8988T (cell line): ENCODE measurements at places on chromosomes 6 and 20.

DNA sequence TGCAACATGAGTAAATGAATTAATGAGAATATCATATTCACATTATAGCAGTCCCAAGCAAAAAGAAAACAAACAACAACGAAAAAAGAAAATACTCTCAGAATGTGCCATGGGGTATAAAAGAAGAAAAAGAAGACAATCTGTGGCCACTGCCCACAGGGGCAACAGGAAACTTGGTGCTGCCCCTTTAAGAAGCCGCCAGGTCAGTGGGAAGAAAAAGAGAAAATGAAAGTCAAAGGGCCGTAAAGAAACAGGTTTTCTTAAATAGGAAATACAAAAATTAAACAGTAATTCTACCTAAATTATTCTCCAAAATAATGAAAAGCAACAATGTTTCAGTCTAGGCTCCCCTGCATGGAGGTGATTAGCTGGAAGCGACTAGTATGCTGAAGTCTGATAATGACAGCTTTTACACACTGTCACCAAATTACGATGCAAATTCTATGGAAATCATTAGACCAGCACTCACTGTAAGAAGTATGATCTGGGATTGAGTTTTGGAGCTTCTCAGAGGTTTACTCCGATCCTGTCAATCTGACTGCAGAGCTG lies 23.6 kb downstream of the GMDS start:
- no peak for DNase-seq

- no peak for DNase-seq
These were observed 1502.2 kb downstream of the GRIK2 start for GRCh38 chr6:102895683-102896082.

GRCh38 chr20:57104651-57105204 lies 161.7 kb downstream of the BMP7 start:
- no peak for DNase-seq

DNA sequence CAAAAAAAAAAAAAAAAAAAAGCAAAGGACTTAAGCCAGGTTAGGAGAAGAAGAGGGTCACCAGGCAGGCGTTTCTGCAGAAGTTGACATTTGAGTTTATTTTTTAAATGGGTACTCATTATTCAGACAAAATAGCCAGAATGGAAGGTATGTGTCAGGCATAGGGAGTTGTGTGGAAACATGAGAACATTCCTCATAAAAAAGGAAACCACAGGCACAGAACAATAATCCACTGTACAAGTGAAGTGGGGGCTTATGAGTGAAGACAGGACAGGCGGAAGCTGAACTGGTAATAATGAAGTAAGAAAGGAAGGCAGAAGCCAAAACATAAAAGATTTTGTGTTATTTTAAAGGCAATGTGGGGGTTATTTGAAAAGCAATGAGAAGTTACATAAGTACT lies 104.6 kb downstream of the EPB41L2 start:
- no peak for DNase-seq

- DNase-seq: no peak
These were observed 17.8 kb downstream of the SUN5 start for GRCh38 chr20:32986331-32986966.

DNA sequence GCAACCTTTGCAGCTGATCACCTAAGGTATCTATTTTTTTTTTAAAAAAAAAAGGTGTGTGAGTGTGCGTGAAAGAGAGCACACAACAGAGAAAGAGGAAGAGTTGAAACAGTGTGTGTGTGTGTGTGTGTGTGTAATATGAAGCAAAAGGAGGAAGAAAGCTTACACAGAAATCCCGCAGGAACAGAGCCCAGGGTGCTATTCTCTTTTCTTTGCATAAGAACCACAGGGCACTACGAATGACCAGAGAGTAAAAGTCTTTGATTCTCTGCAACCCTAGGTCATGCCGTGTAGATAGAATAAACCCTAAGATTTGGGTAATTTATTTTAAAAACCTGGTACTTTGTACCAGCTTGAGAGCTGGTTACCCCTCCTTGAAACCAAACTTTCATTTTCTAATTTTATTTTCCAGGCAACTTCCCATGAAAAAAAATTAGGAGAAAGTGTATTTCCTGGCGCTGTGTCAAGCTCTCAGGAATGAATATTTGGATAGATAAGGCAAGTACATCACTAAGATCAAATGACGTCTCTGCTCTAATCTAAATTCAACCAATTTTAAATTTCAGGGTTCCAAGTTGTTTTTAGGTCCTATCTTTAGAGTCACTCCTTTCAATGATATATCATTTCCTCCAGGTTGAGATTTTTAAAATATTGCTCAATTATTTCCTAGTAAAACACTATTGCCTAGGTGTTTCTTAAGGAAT lies 47.9 kb upstream of the ID4 start:
- no peak for DNase-seq

DNA sequence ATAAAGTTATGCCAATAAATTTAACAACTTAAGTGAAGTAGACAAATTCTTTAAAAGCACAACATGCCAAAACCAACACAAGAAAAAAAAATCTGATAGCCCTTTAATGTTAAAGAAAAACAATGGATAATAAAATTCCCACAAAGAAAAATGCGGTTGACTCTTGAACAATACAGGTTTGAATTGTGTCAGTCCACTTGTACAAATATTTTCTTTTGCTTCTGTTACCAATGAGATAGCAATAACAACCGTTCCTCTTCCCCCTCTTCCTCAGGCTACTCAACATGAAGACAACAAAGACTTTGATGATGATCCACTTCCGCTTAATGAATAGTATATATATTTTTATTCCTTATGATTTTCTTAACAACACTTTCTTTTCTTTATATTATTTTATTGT lies 283.9 kb upstream of the MAN1A1 start:
- no peak for DNase-seq

- no peak for DNase-seq
These were observed 69.6 kb downstream of the GMDS start for GRCh38 chr6:2175825-2176224.
